ENCODE measurements at places on chromosomes 5 and 9.
A peak's percentile ranks its signal among the peaks of the same experiment; 100 is the strongest.

- DNase-seq, result no peak
These were observed 11.9 kb downstream of the FAM240B start for GRCh38 chr9:38707885-38708637.

GRCh38 chr9:6049798-6050197, 34.4 kb upstream of the RANBP6 start:
- DNase-seq, result no peak

- DNase-seq, result no peak
These were observed 950 bp upstream of the FNBP1 start for GRCh38 chr9:130043654-130044623.

GRCh38 chr9:73081979-73082657, 69.5 kb upstream of the ANXA1 start:
- peak; percentile 33 for DNase-seq

DNA sequence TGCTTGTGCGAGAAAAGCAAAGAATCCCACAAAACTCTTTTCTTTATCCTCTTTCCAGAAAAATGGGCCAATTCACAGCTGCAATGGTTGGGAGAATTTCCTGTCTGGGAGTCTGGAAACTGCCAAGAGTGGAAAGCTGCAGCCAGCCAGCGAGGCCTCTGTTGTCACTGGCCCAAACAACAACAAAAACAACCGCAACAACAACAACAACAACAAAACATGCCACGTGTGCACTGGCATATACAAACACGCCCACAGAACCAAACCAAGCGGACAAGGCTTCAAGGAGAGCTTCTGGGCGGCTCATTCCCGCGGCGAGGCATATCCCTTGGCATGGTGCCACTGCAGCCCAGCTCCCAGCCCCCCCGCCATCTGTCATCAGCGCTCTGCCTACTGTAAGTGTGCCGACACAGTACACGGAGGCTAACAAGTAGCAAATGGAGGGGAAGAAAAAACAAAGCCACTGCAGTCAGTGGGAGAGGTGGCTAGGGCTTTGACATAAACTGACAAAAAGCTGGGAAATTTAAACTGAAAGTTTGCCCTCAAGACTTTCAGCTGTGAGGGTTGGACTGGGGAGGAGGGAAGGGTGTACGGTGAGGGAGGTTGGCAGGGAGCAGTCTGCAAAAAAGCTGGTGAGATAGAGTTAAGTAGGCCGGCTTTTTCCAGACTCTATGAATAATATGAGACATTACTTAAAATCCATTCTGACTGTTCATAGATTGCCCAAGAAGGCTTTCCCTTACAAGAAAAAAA, 165.0 kb upstream of the ZNF462 start:
- DNase-seq, result peak; percentile 48

- DNase-seq, result no peak
These were observed 2.5 kb upstream of the CDK9 start for GRCh38 chr9:127783111-127784008.

DNA sequence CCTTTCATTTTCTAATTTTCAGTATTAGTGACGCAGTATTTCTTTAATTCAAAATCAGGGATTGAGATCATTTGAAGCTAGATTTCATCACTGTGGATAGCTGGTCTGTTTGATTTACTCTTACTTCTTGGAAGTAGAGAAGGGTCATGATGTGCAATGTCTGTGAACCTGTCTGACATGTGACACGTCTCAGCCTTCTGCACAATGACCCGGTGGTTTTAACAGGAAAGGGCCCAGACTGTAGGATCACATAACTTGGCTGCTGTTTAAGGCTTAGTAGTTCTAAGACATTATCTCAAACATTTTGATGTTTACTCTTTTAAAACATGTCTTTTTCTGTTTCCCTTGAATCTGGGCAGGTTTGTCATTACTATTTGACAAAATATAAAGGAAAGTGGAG, 823.3 kb upstream of the NUDT12 start:
- DNase-seq, result no peak

GRCh38 chr5:160905285-160905684, 53.3 kb upstream of the ATP10B start:
- no peak for DNase-seq

- no peak for DNase-seq
These were observed 474.0 kb upstream of the DAB2 start for GRCh38 chr5:39898731-39899130.

DNA sequence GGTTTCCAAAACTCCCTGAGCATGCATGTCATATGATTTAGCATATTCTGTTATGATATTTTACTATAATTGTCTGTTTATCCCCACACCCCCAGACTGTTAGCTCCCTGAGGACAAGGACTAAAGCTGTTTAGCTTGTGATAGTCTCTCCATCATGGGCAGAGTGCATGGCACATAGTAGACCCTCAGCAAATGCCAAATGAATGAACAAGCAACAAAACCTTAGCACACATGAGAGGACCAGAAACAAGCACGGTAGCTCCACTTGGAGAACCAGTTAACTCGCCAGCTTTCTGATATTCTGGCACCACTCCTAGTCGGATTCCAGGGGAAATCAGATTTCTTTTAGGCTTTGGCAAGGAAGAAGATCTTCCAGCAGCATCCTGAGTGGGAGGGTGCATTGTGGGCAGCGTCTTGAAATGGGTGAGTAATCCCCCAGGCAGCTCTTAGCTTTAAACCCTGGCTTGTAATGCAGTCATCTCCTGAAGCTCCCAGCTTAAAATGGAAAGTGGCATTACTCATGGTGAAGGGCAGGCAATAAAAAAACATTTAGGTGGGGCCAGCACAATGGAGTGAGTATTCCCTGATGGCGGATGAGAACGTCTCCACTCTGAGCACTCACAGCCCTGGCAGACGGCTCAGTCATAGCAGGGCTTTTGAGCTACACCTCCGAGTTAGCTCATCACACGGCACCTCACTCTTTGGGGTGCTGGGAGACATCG, 41.1 kb downstream of the FGF1 start:
- peak; percentile 99 for DNase-seq
